Pons (tissue), 1 donor: ENCODE measurements at places on chromosomes 1 and 21.

- no peak for DNase-seq
These were observed 41.3 kb upstream of the FHAD1 start for GRCh38 chr1:15205586-15206346.

DNA sequence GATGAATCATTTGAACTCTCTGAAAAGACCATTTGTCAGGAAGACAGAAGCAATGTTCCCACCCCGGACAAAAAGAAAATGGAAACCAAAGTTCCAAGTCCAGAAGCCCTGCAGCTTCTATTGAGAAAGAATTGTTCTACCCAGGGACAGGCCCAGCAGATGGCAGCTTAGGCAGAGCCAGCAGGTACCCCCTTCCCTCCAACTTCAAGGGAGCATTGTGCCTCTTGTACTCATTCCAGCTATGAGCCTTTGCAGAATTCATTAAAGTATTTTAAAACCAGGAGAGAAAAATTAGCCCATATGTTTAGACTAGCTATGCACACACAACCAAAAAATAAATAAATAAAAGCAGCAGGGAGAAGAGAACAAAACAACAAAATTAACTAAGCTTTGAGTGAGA lies 85.2 kb upstream of the KCND3 start:
- peak; percentile 19 for DNase-seq

DNA sequence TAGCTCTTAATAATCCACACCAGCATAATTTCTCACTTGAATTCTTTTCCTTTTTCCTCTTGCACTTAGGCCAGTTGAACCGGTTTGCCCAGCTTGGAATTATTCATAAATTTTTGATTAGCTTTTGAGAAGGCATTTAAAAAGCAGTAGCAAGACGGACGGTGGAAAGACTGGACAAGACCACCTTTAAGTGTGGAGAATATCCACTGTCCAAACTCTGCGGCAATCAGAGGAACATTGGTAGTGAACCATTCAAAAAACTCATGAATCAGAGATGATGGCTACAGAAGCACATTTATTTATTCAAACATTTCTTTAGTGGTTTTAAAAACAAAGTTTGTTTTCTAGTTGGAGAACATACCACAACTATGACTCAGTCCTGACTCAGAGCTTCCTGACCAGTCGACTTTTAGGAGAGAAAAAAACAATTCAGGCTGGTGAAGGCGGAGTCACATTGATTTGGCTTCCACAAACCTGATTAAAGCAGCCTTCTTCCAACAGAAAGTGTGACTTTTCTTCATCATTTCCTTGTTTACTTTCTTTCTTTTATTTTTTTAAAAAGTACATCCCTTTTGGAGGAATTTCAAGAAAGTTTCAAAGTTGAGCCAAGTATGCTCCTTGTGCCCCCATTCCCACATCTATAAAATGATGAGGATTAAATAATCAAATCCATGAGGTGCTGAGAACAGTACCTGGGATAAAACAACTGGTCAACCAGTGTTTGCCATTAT lies 128.8 kb downstream of the ADSS2 start:
- peak; percentile 25 for DNase-seq

DNA sequence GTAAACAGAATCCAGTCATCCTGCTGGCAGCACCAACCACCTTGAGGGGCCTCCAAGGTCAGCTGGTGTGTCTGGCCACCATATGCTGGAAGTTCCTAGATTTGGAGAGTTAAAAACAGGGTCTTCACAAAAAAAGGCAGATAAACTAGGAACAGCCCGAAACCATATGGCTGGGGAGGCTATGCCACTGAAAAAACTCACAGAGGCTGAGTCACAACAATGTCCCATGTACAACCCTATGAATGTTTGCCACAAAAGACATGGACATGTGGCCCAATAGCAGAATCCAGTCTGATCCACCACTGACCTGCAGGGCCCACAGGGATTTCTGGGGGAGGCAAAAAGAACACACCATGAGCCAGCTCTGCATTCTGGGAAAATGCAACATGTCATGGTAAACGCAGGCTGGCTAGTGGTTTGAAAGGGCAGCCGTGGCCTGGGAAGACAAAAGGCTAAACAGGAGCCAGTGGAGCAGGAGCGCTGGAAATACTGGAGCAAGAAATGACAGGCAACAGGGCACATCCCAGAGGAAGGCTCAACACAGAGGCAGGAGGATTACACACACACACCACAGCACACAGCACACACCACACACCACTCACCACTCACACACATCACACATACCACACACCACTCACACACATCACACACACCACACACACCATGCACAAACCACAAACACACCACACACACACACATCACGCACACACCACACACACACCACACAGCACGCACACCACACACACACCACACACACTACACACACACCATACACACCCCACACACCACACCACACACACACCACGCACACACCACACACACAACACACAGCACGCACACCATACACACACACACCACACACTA lies 55.4 kb downstream of the HSF2BP start:
- DNase-seq = no peak

GRCh38 chr1:53572065-53572814 lies 113.0 kb downstream of the DMRTB1 start:
- peak; percentile 35 for DNase-seq

DNA sequence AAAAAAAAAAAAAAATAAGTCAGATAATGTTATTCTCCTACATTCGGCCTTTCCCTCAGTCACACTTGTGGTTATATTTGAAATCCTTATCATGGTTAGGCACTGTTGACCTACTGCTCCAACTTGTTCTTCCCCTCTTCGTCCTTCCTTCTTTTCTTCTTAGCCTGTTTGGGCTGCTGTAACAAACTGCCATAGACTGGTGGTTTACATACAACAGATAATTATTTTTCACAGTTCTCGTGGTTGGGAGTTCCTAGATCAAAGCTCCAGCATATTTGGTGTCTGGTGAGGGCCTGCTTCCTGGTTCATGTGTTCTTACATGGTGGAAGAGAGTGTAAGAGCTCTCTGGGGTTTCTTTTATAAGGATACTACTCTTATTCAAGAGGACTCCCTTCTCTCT lies 73.4 kb downstream of the RABGAP1L start:
- no peak for DNase-seq

DNA sequence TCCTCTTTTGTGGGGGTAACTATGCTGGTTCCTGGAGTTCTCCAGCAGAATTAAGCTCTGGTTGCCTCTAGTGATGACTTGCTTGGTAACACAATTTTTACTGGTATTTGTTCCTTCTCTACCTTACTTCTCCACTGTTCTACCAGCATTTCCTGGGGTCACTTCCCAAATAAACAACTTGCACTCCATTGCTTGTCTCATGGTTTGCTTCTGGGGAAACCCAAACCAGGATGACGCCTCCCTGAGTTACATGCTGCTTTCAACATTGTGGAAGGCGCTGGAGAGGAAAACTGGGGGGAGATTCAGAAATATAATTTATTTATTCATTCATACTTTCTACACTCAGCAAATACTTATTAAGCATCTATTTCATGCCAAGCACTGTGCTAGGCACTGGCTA lies 55.3 kb upstream of the AK4 start:
- DNase-seq = no peak

DNA sequence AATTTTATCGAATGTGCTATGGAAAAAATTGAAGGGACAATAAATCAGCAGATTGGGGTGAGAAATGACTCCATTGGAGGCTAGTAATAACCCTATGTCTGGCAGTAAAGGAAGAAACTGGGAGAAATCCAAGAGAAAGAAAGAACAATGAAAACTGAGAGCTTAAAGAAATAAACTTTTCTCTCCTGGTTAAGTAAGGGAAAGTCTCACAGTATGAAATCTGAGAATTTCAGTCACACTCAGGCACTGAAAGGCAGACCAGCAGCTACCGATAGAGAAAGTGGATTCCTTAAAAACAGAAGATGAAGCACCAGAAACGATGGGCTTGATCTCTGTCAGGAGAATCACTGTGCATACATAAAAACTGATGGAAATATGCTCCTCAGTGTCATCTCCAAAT lies 404.2 kb downstream of the PLPP3 start:
- no peak for DNase-seq

GRCh38 chr1:44644806-44645205 lies 29.5 kb downstream of the TMEM53 start:
- DNase-seq = peak; percentile 57

- DNase-seq = peak; percentile 81
These were observed 2.2 kb downstream of the ATP1A2 start for GRCh38 chr1:160117709-160118183.
